ENCODE measurements at places on chromosomes 4 and X.
A peak's percentile ranks its signal among the peaks of the same experiment; 100 is the strongest.

- no peak for DNase-seq
Measured at GRCh38 chrX:119399772-119400101, 601 bp downstream of the SLC25A43 start.

GRCh38 chr4:8867624-8868320 is 3.9 kb downstream of the HMX1 start:
- DNase-seq = no peak

GRCh38 chrX:69396916-69397315 is 107.2 kb upstream of the NALF2 start:
- DNase-seq = peak; percentile 20

- peak; percentile 50 for DNase-seq
Measured at GRCh38 chrX:31353095-31353494, 281.3 kb upstream of the FTHL17 start.

DNA sequence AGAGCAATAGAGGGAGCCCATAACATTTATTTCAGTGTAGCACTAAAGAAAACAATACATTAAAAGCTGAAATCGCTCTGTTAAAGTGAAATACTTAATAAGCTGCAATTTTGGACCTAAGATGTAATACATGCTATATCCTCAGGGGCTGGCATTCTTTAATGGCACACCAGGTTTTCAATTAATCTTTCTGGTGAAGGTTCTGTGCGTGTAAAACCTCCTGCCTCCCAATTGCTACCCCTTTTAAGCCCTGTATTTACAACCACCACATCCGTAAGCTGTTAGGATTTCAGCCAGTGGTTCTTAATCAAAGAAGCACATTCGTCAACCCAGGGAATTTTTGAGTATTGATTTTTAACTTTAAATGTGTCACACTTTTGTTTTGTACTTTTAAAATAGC is 7.6 kb upstream of the COMMD8 start:
- DNase-seq = no peak

DNA sequence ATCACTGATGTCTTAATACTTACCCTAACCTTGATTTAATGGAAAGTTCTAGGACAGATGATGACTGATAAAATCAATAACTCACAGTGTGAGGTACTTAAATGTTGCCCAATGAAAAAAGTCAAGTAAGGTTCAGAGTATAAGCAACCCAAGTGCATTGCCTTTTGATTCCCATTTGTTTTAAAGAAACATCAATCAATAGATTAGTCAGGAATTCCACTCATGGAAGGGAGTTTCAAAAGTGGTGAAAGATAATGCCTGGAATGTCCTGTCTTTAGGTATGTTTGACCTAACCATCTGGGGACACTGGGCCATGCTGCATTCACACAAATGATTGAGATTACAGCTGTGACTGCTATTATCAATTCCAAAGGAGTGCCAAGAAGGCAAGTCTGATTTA is 259.7 kb downstream of the PPARGC1A start:
- DNase-seq = no peak

GRCh38 chr4:163600727-163601126 is 106.2 kb downstream of the TMA16 start:
- no peak for DNase-seq

- DNase-seq = peak; percentile 93
Measured at GRCh38 chr4:6688879-6689505, 4.7 kb upstream of the S100P start.

- DNase-seq = no peak
Measured at GRCh38 chrX:15475486-15475885, 17.6 kb downstream of the PIR start.

DNA sequence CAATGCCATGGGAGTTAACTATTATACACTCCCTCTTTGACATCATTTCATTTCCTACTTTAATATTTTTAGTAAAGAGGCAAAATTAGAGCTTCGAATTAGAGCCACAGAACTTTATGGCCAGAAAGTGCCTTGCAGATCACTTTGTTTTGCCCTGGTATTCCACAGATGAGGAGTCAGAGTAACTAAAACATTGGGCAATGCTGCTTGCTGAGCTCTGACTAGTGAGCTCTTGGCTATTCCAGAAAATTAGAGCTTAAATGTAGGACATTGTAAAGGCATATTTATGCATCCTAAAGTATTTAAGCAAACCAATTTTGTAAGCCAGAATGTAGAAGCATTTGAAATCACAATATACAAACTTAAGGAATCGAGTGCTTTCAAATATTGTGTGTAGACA is 6.3 kb upstream of the ZNF827 start:
- no peak for DNase-seq

DNA sequence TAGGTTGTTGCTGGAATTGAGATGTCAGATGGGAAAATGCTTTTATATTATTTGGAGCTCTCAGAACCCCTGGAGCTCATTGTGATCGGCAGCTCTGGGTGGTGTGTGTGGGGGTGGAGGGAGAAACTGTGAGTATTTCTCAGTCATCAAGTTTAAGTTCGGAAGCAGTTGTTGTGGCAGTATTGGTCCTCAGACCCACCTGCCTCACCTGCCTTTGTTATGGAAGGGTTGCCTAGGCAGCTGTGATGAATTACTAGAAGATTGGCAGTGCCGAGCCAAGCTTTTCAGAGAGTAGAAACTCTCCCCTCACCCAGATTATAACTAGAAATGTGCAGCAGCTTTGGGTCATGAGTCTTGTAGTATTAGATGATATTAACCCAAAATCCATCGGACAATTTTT is 9.5 kb downstream of the IGSF1 start:
- no peak for DNase-seq
